ENCODE measurements at places on chromosomes 7 and 10.
A peak's percentile ranks its signal among the peaks of the same experiment; 100 is the strongest.

- no peak for DNase-seq
Observed at GRCh38 chr7:100489121-100489520, 5.4 kb downstream of the NYAP1 start.

- DNase-seq: peak; percentile 57
Observed at GRCh38 chr7:7639847-7640220, 718 bp upstream of the UMAD1 start.

DNA sequence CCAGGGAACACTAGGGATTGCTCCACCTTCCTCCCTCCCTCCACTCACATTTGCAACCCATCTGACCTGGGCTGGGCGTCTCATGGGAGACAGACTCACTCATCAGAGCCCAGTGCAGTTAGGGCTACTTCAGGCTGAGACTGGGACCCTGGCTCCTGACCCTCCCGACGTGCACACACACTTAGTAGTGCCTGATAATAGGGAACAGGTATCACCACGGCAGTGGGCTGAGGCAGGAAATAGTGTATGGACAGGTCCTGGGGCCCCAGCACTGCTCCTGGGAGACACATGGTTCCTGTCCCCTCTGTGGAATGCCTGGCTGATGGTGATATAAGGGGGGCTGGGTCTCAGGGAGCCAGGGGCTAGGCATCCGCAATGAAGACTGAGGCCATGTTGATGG, 14.3 kb downstream of the AQP1 start:
- DNase-seq: no peak

DNA sequence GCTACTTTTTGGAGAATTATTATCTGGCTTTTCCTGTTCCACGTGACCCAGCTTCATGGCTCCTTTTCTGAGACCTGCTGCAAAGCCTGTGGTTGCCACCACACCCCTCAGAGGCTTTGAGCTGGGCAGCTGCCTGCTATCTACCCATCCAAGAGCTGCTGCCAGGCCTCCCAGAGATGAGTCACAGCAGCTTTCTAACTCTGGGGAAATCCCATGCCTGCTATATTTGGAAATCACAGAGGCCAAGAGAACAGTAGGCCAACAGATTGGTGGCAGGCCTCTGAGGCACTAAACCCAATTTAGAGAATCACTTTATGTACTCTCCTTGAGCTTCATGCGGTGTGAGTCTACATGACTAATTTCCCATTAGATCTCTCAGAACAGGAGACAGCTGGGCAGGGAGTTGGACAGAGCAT, 35.2 kb downstream of the SGCE start:
- DNase-seq: peak; percentile 24

DNA sequence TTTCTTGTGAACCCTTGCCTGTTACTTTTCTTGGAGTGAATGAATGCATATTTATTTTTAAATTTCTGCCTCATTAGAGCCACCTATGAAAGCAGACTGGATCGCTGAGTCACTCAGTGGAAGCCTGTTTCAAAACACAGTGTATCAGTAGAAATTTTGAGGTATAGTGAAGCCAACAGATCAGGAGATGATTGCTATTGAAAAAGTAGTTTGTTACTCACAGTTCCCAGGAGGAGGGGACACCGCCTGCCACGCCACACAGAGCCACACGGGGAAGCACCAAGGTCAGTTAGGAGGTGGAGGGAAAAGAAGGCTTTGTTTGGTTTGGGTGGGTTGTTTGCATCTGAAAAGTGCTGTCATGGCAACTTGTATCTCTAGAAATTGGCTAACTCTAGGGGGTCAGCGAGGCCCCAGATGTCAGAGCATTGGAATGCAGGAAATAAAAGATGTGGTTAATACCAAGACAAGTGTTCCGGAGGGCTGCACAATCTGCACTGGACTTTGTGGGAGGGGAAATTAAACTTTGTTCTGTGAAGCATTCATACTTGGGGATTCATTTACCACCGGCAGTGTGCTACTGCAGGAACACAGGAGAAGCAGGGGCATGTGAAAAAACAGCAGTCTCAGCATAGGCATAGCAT, 106.4 kb upstream of the SDK1 start:
- DNase-seq: no peak

- no peak for DNase-seq
Observed at GRCh38 chr10:132796846-132797245, 10.9 kb upstream of the NKX6-2 start.

- no peak for DNase-seq
Observed at GRCh38 chr7:66039094-66039670, 36.4 kb upstream of the ASL start.

GRCh38 chr7:16559497-16560179, 33.0 kb downstream of the LRRC72 start:
- no peak for DNase-seq

- no peak for DNase-seq
Observed at GRCh38 chr10:62769574-62770242, 34.8 kb upstream of the ADO start.

GRCh38 chr10:106795619-106796018, 368.9 kb downstream of the SORCS1 start:
- DNase-seq: no peak

- DNase-seq: no peak
Observed at GRCh38 chr7:112067632-112068540, 138.3 kb downstream of the DOCK4 start.

- DNase-seq: no peak
Observed at GRCh38 chr10:120517196-120517595, 60.2 kb downstream of the PLPP4 start.

- DNase-seq: no peak
Observed at GRCh38 chr7:117424090-117424829, 3.0 kb downstream of the ASZ1 start.

DNA sequence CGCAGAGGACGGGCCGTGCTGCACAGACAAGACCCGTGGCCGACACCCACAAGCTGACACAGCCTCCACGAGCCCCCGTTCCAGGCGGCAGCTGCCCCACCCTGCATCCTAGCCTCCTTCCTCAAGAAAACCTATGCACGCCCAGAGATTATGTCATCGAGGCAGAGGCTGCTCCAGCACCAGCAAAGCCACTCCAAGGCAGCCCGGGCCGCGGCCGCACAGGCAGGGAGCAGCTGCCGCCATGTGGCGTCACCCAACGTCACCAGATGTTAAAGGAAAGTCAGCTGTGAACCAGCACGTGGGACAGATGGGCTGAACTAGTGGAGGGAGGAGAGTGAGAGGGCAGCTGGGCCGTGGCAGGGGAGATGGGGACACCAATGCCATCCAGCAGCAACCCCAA, 59.8 kb downstream of the STK32C start:
- no peak for DNase-seq

- DNase-seq: no peak
Observed at GRCh38 chr7:155998328-155998691, 186.0 kb upstream of the SHH start.

- no peak for DNase-seq
Observed at GRCh38 chr10:118571123-118571522, 24.3 kb downstream of the PRLHR start.

Measured in activated naive CD4-positive, alpha-beta T cell treated with Interleukin-2 at 50 U/mL for 16 hours (primary cell).